Cardiac muscle cell (in vitro differentiated cells and primary cell): ENCODE measurements at places on chromosomes 6 and 20. TPM values are rescaled to one million over a fixed set of nuclear protein-coding genes. Genes with fewer than 3 reads are reported as not detected.

Gene TMEM217
- 1.3 and 3.8 TPM in 2 replicates for total RNA-seq

Gene DDX43
- not detected in 2 replicates for total RNA-seq

Gene ZC2HC1B
- not detected in 2 replicates for total RNA-seq

Gene MAN1A1
- total RNA-seq = 30.0 and 34.8 TPM in 2 replicates

Gene UBE2C
- total RNA-seq = 35.4 and 267 TPM in 2 replicates

Gene ZBTB46
- 43.1 and 53.4 TPM in 2 replicates for total RNA-seq

Gene GATA5
- 79.0 and 103 TPM in 2 replicates for total RNA-seq

Gene KHDC1
- total RNA-seq = 8.0 and 11.8 TPM in 2 replicates

Gene NFATC2
- 9.2 and 17.0 TPM in 2 replicates for total RNA-seq

Gene FABP7
- 2.2 and 3.4 TPM in 2 replicates for total RNA-seq

Gene ZMYND8
- total RNA-seq = 33.0 and 45.0 TPM in 2 replicates

Gene GGTLC1
- total RNA-seq = not detected in 2 replicates

DNA sequence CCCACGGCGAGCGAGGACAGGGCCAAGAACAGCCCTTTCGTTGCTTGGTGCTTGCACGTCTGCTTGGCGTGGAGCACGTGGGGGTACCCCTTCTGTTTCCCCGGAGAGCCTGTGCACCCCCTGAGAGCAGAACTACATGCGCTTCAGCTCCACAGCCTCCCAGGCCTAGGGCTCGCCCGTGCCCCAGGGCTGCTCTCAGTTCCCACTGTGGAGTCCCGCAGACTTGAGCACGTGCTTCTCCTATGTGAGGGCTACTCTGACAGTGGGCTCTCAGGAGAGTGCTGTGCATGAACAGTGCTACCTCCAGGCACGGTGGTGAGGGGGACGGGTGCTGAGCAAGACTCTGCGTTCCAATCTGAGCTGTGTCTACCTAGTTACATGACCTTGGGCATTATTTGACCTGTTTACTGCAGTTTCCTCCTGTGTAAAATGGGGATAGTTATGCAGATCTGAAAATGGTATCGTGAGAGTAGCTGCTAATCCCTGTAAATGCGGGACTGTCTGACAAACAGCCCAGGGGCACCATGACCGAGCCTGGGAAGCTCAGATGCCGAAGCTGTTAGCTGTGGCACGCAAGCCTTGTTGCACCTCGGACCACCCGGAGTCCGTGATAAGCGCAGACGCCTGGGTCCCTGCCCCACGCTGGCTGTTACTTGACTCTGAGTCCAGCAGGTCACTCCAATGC is 82.4 kb downstream of the IRF4 start:
- H3K4me1 ChIP-seq = no peaks in the 10 kb centered on the region
- no peak overlapping the region for H3K27ac ChIP-seq
- no peaks in the 10 kb centered on the region for H3K27me3 ChIP-seq
- DNase-seq = no peak

DNA sequence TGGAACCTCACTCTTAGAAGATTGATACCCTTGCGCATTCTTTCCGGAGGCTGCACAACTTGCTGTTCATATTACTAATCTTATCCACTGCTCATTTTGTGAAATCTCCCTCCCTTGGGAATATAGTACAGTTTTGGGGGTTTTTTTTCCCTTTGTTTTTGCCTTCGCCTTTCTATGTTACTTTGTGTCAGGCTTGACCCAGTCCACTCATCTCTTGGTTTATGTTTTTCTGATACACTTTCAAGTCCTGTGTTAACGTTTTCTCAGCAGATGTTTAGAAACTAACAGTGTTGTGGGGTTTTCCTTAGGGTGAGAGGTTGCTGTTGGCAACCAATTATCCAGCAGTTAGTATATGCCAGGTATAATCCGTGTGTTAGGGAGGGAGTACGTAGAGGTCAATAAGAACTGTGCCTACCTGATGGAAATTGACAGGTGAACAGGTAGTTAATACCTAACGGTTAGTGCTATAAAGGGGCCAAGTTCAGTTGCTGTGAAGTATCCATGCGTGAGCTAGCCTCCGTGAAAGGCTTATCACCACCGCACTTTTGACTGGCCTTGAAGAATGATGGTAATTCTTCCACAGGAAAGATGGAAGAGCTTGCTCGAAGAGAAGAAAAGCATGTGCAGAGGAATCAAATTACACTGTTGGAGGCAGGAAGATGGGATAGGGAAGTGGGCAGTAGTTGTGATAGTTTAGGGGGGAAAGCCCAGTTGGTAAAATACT is 1.4 kb downstream of the NFYA start:
- H3K4me3 ChIP-seq = peak overlapping the region; percentile 83
- H3K4me1 ChIP-seq = peaks cover 29% of the 10 kb centered on the region

GRCh38 chr20:41150664-41151063 is 13.3 kb downstream of the PLCG1 start:
- H3K4me3 ChIP-seq = no peak overlapping the region
- no peak for DNase-seq
- no peak overlapping the region for H3K27ac ChIP-seq
- H3K36me3 ChIP-seq = no peaks in the 10 kb centered on the region

GRCh38 chr6:25478973-25479372 is 173.0 kb upstream of the SCGN start:
- H3K4me1 ChIP-seq = peaks cover 8% of the 10 kb centered on the region
- H3K4me3 ChIP-seq = no peak overlapping the region
- H3K27me3 ChIP-seq = no peaks in the 10 kb centered on the region
- peaks cover 7% of the 10 kb centered on the region for H3K36me3 ChIP-seq

GRCh38 chr6:37134036-37134395 is 35.9 kb upstream of the PIM1 start:
- DNase-seq = peak; percentile 63
- peaks cover 41% of the 10 kb centered on the region for H3K4me1 ChIP-seq
- no peak overlapping the region for H3K4me3 ChIP-seq
- H3K36me3 ChIP-seq = no peaks in the 10 kb centered on the region
- no peaks in the 10 kb centered on the region for H3K27me3 ChIP-seq

DNA sequence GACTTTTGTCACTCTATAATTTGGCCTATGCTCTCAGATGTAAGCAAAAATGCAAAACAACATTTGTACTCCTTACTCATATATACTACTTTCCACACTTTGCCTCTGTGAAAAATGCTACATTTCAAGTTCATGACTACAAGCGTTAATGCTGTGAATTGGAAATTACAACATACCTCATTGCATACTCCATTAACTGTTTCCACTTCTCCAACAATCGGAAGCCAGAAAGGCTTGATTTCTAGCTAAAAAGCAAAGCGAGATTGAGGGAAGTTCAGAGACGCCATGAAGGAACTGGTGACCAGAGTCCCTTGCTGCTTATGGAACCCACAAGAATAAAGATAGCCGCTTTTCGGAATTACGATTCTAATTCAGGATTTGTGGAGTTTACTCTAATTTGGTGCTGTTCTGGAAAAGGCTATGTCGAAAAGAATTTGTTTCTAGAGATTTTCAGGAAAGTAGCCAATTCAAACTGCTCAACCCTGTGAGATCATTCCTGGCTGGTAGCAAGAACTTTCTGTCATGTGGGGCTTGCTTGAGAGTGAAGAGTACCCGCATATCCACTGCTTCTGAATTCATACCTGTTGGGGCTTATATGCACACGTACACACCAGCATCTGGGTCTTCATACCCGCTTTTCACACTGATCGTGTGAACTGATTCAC is 98.0 kb upstream of the CITED2 start:
- no peaks in the 10 kb centered on the region for H3K36me3 ChIP-seq
- no peak for DNase-seq
- no peak overlapping the region for H3K27ac ChIP-seq
- no peak overlapping the region for H3K4me3 ChIP-seq
- no peaks in the 10 kb centered on the region for H3K27me3 ChIP-seq
- peaks cover 24% of the 10 kb centered on the region for H3K4me1 ChIP-seq

- no peaks in the 10 kb centered on the region for H3K27me3 ChIP-seq
- peaks cover 9% of the 10 kb centered on the region for H3K4me1 ChIP-seq
- H3K4me3 ChIP-seq = no peak overlapping the region
- no peak overlapping the region for H3K27ac ChIP-seq
These were observed 18.3 kb downstream of the LRRC1 start for GRCh38 chr6:53813096-53813495.

DNA sequence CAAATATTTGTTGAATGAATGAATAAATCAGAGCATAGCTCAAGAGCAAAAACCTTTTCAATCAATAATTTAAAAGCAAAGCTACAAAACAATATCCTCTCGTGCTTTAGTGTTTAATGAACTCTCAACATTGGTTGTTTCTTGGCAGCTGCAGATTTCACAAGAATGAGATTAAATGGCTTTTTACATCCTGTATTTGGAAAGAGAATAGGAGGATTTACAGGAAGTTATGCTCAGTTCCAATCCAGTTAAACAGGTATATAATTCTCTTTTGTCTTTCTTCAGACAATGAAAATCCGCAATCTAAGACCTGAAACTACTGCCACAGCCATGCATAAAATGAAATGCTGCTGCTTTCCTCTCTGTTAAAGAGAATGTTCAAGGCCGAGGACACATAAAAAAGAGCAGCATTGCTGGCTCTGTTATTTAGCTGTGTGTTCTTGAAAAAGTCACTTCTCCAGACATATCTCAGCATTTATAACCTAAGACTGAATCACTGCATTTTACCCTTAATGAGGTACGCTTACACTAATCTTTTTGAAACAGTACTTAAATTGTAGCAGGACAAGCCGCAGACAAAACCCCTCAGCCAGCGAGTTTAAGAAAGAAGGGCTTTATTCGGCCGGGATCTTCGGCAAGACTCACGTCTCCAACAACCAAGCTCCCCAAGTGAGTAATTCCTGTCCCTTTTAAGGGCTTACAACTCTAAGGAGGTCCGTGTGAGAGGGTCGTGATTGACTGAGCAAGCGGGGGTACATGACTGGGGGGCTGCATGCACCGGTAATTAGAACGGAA is 3.6 kb downstream of the C6orf52 start:
- peak; percentile 14 for DNase-seq
- no peaks in the 10 kb centered on the region for H3K27me3 ChIP-seq
- H3K36me3 ChIP-seq = no peaks in the 10 kb centered on the region
- H3K27ac ChIP-seq = peak overlapping the region; percentile 99

- DNase-seq = no peak
- H3K4me1 ChIP-seq = no peaks in the 10 kb centered on the region
- H3K27ac ChIP-seq = no peak overlapping the region
- no peaks in the 10 kb centered on the region for H3K27me3 ChIP-seq
These were observed 78.8 kb upstream of the CD83 start for GRCh38 chr6:14038467-14039437.

GRCh38 chr6:24859132-24859531 is 60.4 kb upstream of the ARMH2 start:
- DNase-seq = no peak
- H3K27ac ChIP-seq = no peak overlapping the region
- H3K36me3 ChIP-seq = no peaks in the 10 kb centered on the region
- no peaks in the 10 kb centered on the region for H3K27me3 ChIP-seq
- H3K4me3 ChIP-seq = no peak overlapping the region
- peaks cover 23% of the 10 kb centered on the region for H3K4me1 ChIP-seq

DNA sequence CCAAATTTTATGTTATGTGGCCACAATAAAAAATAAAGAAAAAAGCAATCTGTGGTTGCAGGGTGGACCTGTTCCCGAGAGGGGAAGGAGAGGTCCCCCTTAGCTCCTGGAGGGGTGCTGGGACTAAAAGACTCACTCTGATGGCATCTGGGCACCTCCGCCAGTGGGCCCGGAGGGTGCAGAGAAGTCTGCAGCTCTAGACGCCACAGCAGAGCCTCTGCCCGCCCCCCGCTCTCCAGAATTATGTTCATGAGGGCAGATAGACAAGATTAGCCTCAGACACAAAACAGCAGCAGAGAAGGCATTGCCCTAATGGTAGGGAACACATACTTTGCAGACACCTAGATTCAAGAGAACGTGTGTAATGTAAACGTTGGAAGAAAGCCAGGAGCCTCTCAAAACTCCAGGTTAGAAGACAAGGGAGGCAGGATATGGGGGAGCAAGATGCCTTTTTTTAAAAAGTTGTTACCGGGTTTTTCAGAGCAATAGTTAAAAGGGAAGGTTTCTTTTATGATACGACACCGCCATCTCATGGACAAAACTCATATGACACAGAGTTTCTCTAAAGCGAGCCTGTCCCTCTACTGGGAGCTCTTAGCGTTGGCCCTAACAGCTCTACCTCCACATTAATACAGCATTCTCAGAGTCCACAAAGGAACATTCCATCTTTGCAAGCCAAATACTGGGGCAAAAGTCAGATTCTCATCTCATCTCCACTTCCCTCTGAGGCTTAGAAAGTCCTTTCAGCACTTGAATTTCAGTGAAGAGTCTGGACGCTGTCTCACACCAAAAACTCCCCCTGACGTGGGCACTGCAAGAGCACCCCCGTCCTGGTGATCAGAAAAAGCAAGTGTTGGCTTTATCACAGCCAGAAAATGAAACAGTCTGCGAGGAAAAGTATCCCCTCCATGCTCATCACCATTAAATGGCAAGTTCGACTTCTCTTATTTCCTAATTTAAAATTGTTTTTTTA is 47.2 kb downstream of the FOXF2 start:
- no peak overlapping the region for H3K27ac ChIP-seq
- DNase-seq = peak; percentile 81
- H3K4me3 ChIP-seq = no peak overlapping the region

GRCh38 chr20:2751878-2752566 is 48.4 kb downstream of the CPXM1 start:
- peaks cover 83% of the 10 kb centered on the region for H3K27me3 ChIP-seq
- H3K27ac ChIP-seq = no peak overlapping the region
- H3K4me1 ChIP-seq = no peaks in the 10 kb centered on the region
- peak overlapping the region; percentile 24 for H3K4me3 ChIP-seq
- DNase-seq = peak; percentile 28

DNA sequence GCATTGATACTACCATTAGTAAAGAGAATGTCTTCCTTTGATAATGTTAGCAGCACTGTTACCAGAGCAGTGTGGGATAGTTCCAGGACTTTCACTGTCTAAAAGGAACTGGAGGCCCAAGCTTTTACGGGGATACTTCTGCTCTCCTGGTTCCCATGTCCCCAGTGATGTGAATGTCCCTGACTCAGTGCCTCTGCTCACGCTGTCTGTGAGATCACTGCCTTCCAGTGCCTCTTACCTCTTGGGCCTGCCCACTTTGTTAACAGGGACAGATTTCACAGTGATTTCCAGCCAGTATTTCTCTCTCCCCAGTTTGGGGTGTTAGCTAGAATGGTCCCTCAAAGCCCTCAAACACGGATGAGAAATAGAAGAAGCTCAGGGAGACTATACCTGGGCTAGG is 14.4 kb downstream of the PTPRA start:
- no peak for DNase-seq
- H3K27ac ChIP-seq = no peak overlapping the region
- H3K4me3 ChIP-seq = no peak overlapping the region
- H3K27me3 ChIP-seq = no peaks in the 10 kb centered on the region

GRCh38 chr6:39041072-39041471 is 7.5 kb upstream of the GLP1R start:
- no peaks in the 10 kb centered on the region for H3K36me3 ChIP-seq
- H3K4me3 ChIP-seq = no peak overlapping the region

GRCh38 chr6:120378582-120379220 is 955.6 kb downstream of the TBC1D32 start:
- no peak overlapping the region for H3K4me3 ChIP-seq
- H3K27me3 ChIP-seq = no peaks in the 10 kb centered on the region
- H3K4me1 ChIP-seq = no peaks in the 10 kb centered on the region
- peak; percentile 73 for DNase-seq

- no peak overlapping the region for H3K4me3 ChIP-seq
- H3K27ac ChIP-seq = no peak overlapping the region
- no peaks in the 10 kb centered on the region for H3K36me3 ChIP-seq
These were observed 2.7 kb downstream of the MYT1 start for GRCh38 chr20:64166721-64167615.
